Left ventricle myocardium inferior (tissue), 1 donor: ENCODE measurements at places on chromosomes 6 and 20. TPM values are rescaled to one million over a fixed set of nuclear protein-coding genes. Genes with fewer than 3 reads are reported as not detected.
A peak's percentile ranks its signal among the peaks of the same experiment; 100 is the strongest.

RIMS4 gene
- total RNA-seq: 0.11 TPM

DNA sequence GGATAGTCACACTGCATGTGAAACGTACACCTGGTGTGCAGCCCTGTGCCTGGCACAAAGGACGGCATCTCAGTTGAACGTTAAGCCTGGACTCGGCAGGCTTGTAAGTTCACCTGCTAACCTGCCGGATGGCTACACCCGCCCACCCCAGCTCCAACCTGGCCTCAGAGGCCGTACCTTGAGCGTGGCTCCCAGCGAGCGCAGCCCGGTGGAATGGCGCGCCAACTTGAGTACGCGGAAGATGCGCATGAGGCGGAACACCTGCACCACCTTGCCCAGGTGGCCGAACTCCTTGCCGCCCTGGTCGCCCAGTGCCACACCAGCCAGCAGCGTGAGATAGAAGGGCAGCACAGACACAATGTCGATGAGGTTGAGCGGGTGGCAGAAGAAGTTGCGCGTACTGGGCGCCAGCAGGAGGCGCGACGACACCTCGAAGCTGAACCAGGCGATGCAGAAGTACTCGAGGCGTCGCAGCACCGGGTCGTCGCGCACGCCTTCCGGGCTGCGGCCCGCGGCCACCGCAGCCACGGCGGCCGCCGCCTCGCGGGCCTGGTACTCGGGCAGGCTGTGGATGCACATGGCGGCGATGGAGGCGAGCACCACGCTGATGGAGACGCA, 3.3 kb downstream of the KCNS1 start:
- peak overlapping the region; percentile 53 for H3K4me3 ChIP-seq
- DNase-seq: no peak
- no peaks in the 10 kb centered on the region for H3K36me3 ChIP-seq
- no peak overlapping the region for H3K27ac ChIP-seq
- H3K27me3 ChIP-seq: peaks cover 65% of the 10 kb centered on the region
- peaks cover 17% of the 10 kb centered on the region for H3K4me1 ChIP-seq

GRCh38 chr6:120735641-120736040, 598.6 kb downstream of the TBC1D32 start:
- H3K27ac ChIP-seq: no peak overlapping the region
- H3K4me1 ChIP-seq: no peaks in the 10 kb centered on the region
- DNase-seq: no peak
- no peak overlapping the region for H3K4me3 ChIP-seq
- H3K27me3 ChIP-seq: no peaks in the 10 kb centered on the region

DNA sequence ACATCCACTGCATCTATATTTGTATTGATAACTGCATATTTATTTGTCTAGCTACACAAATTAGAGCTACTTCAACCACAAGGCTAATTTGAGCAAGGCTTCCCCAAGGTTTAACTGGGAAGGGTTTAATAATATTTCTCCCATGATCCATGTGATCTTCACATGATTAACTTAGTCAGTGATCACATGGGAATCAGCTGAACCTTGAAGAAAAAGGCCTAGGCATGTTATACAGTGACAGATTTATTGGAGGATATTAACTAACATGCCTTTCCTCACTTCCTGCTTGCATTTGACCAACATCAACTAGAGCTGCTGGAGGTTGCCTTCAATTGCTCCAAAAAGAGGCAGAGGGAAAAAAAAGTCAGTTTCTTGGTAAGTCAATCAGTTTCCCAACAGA, 417.0 kb downstream of the HAO1 start:
- H3K36me3 ChIP-seq: no peaks in the 10 kb centered on the region
- H3K4me1 ChIP-seq: no peaks in the 10 kb centered on the region
- H3K27me3 ChIP-seq: no peaks in the 10 kb centered on the region
- H3K27ac ChIP-seq: no peak overlapping the region
- DNase-seq: no peak
- no peak overlapping the region for H3K4me3 ChIP-seq

ULBP2 gene
- total RNA-seq: 0.93 TPM

FOXQ1 gene
- not detected for total RNA-seq
